ENCODE measurements at places on chromosomes 6 and 20.

GRCh38 chr6:85684133-85684808, 41.6 kb upstream of the SYNCRIP start:
- no peak for DNase-seq

- DNase-seq, result no peak
These were observed 52.0 kb downstream of the NHLRC1 start for GRCh38 chr6:18070486-18070885.

GRCh38 chr6:1629316-1629715, 19.6 kb downstream of the FOXC1 start:
- DNase-seq, result no peak

DNA sequence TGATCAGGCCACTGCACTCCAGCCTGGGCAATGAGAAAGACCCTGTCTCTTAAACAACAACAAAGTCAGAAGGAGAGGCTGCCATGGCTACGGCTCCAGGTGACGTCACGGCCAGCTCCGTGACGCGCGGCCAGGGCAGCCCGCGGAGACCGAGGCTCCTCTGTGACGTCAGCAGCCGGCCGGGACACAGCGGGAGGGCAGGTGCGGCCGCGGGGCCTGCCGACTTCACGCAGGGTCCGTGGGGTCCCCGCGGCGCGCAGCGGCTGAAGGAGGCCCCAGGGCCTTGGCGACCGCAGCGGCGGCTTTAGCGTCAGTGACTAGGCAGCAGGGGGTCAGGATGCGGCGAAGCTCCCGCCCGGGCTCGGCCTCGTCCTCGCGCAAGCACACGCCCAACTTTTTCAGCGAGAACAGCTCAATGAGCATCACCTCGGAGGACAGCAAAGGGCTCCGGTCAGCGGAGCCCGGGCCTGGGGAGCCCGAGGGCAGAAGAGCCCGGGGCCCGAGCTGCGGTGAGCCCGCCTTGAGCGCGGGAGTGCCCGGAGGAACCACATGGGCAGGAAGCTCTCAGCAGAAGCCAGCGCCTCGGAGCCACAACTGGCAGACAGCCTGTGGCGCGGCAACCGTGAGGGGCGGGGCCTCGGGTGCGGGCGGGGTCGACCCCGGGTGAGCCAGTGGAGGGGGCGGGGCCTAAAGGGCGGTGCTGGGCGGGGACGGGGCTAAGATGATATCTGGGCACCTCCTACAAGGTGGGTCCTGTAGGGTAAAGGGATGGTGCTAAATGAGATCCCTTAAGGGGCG, at the start of gene SPAG4:
Gene SPAG4, plus strand, starts transcription at position 163 of the 798 bp plus-strand sequence. Its CDS starts 175 bp downstream, at position 338.
- peak; percentile 100 for DNase-seq

GRCh38 chr20:39822667-39823066, 860.5 kb downstream of the DHX35 start:
- no peak for DNase-seq

- peak; percentile 73 for DNase-seq
These were observed 93.8 kb upstream of the MAP7 start for GRCh38 chr6:136643850-136644596.

DNA sequence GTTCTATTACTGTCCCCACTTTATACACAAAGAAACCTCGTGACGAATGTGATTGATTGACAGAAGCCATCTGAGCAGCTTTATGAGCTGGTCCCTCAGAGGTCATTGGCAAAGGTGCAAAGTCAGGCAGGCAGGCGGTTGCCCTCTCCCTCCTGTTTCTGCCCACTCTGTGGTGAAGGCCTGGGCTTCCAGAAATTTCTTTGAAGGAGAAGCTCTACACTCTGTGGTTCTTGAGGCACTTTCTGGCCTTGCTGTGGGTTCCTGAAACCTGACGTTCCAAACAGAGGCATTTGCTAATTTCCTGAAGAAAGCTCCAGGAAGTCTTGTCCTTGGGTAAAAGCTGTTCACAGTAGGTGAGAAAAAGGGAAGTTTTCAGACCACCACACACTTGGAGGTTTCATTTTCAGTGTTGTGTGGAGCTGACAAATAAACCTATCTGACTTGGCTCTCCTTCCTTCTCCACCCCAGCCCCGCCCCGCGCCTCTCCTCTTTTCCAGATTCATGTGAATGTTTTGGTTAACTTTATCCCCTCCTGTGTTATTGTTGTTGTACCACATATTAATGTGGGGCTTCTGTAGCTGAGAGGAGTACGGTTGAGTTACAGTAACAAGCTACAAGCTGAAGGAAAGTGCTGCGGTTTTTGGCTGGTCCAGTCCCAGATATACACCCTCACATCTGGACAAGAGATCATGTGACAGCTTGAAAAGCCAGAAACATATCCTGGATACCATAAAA, 274.1 kb downstream of the CLIC5 start:
- no peak for DNase-seq

- no peak for DNase-seq
These were observed 55.0 kb upstream of the FOXC1 start for GRCh38 chr6:1554476-1555310.

DNA sequence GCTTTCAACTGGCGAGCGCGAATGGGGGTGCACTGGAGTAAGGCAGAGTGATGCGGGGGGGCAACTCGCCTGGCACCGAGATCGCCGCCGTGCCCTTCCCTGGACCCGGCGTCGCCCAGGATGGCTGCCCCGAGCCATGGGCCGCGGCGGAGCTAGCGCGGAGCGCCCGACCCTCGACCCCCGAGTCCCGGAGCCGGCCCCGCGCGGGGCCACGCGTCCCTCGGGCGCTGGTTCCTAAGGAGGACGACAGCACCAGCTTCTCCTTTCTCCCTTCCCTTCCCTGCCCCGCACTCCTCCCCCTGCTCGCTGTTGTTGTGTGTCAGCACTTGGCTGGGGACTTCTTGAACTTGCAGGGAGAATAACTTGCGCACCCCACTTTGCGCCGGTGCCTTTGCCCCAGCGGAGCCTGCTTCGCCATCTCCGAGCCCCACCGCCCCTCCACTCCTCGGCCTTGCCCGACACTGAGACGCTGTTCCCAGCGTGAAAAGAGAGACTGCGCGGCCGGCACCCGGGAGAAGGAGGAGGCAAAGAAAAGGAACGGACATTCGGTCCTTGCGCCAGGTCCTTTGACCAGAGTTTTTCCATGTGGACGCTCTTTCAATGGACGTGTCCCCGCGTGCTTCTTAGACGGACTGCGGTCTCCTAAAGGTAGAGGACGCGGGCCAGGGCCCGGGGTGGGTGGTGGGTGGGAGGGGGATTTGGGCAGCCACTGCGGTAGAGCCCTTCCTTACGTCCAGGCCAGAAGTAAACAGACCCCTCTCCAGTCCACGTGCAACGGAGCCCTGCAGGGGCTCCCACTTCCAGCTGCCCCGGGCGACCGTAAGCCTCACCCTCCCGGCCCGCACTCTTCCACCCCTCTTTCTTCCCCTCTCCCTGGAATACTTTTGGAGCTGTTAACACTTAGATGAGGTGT, 998 bp downstream of the BMP2 start:
- no peak for DNase-seq

DNA sequence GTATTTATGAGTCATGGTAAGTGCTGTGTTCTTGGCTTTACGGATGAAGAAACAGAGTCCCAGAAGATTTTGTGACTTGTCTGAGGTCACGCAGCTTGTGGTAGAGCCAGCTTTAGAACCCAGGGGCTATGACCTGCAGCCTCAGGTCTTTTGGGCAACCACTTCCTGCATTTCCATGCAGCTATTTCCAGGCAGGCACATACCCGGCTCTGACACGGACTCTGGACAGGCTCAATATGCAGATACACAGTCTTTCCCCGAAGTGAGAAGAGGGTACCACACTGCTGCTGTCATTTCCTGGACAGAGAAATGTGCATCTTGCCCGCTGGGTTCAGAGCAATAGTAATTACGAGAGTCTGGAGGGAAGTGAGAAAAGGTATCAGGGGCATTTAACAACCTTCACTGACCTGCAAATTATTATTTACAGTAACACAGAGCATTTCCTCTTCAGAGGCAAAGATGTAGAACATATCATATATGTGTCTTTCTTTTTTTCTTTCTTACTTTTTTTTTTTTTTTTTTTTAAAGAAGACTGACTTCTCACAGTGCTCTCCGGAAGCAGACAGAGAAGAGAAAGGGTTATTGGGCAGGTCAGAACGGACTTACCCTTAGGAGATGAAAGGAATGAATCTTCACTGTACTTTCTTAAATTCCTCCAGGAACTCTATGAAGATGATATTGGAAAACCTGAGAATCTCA, 185.1 kb downstream of the CLIC5 start:
- DNase-seq, result no peak

DNA sequence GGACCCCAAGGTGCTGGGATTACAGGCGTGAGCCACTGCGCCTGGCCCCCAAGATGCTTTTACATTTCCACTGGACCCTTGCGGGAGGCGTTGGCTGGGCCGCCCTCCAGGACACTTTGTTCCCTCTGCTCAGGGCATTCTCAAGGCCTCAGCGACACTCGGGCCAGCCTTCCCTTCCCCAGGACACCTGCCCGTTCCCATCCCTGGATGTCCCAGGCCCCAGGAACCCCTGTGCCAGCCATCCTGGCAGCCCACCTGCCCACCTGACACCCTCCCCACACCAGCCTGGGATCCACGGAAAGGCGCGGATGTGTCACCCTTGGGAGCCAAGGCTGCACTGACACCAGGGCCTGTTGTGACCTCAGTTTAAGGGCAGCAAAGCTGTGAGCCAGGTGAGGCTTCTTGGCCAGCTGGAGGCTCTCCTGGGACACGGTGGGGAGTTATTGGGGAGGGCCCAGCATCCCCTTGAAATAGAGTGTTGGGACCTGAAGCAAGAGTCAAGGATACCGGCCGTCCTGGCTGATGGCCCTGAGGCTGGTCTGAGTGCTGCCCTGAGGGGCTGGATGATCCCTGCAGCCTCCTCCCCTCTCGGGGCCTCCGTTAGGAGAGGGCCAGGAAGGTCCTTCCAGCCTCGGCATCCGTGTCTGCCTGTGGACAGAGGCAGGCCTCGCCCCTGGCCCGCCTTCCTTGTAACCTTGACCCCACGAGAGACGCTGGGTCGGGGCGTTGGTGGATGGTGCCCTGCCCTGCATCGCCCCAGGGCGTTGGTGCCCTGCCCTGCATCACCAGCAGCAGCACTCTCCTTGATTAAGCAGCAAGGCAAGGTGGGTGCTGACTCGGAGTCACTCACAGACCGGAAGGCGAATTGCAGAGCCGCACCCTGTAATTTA, 84.2 kb upstream of the BHLHE23 start:
- DNase-seq, result no peak

DNA sequence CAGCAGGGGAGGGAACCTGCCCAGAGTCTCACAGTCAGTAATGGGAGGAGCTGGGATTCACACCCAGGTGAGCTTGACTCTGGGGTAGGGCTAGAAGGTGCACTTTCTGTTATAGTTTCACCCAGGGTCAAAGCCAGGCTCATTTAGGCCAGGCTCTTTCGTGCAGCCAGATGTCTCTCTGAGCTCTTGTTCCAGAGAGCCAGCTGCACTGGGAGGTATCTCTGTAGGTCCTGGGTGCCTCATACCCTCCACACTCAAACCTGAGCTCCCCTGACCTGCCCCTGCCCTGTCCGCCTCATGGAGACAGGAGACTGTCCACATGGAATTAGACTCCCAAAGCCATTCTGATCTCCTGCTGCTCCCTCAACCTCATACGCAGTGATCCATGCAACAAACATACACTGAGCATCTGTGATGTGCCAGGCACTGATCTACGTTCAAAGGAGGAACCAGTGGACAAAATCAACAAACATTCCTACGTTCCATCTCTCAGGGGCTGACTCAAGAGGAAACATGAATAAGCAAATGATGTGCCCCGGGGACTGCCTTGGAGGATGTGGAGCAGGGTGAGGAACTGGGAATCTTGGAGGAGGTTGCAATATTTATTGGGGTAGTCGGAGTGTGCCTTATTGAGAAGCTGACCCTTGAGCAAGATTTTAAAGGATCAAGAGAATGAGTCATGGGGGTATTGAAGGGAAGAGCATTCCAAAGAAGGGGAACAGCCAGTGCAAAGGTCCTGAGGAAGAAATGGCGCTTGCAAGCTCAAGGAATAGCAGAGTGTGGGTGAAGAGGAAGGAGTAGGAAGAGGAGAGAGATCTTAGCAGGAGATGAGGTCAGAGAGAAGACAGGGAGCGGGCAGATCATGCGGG, 71.3 kb upstream of the TOX2 start:
- no peak for DNase-seq

- no peak for DNase-seq
These were observed 230.5 kb downstream of the ZMYND8 start for GRCh38 chr20:47125758-47126591.

DNA sequence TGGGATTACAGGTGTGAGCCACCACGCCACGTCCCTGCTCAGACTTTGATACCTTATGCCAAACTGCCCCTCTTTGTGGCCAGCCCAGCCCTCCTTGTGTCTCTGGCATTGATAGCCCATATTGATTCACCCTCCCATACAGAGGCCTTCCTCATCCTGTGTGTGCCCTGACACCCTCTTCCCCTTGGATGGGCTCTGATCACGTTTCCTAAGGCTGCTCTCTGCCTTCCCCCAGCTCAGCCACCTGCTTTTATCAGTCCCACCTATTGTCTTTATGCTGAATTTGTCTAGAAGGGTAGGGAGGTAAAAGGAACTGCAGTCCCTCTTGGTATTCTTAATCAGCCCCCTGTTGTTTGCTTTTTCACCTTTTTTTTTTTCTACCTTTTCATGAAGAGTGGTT, 95.9 kb downstream of the CDKAL1 start:
- no peak for DNase-seq

- DNase-seq, result no peak
These were observed 27.5 kb downstream of the LAMA5 start for GRCh38 chr20:62339647-62340062.

DNA sequence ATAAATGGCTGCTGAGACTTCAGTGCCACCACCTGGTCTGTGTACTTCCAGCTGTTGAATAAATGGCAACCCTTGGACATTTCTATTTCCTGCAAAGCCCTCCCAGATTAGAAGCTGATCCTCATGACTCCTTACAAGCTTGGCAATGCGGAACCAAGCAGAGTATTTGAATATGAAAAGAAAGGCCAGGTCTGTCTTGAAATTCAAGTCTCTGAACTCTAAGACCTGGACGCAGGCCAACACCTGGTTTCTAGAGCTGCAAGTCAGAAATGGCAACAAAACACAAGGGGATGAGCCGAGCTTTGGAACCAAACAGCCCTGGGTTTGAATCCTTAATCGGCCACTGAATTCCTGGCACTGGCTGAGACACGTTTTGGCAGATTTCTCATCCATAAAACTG, 353.4 kb downstream of the PTPRT start:
- no peak for DNase-seq

DNA sequence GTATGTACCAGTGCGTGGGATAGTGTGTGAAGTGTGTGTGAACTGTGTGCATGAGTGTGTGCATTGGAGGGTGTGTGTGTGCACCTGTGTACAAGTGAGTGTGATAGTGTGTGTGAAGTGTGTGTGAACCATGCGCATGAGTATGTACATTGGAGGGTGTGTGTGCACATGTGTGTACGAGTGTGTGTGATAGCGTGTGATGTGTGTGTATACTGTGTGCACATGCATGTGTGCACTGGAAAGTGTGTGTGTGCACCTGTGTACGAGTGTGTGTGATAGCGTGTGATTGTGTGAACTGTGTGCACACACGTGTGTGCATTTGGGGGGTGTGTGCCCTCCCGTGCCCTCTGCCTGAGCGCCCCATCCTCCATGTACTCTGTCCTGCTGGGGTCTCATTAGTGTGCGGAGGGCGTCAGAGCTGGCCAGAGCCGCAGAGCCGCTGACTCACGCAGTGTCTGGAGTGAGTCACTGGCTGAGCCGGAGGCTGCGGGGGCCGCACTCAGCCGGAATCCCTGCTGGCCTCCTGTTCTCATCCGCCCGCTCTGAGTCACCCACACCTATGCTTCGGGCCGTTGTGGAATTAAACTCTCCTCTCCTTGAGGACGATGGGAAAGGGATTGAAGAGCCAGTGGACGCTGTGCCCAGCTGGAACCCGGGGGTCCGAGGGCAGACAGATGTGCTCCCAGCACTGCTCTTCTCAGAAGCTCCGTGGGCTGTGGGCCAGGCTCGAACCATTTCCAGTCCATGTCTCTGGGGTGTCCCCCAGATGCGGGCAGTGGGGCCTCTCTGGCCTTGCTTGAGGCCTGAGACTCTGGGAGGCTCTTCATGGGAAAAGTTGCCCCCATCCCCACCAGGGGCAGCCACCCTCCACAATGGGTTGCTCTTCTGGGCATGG, 27.3 kb upstream of the STX16 start:
- DNase-seq, result no peak
